ENCODE measurements at places on chromosomes 13 and 19.
A peak's percentile ranks its signal among the peaks of the same experiment; 100 is the strongest.

GRCh38 chr19:41748012-41748411 lies 7.3 kb upstream of the CEACAM6 start:
- DNase-seq, result no peak

DNA sequence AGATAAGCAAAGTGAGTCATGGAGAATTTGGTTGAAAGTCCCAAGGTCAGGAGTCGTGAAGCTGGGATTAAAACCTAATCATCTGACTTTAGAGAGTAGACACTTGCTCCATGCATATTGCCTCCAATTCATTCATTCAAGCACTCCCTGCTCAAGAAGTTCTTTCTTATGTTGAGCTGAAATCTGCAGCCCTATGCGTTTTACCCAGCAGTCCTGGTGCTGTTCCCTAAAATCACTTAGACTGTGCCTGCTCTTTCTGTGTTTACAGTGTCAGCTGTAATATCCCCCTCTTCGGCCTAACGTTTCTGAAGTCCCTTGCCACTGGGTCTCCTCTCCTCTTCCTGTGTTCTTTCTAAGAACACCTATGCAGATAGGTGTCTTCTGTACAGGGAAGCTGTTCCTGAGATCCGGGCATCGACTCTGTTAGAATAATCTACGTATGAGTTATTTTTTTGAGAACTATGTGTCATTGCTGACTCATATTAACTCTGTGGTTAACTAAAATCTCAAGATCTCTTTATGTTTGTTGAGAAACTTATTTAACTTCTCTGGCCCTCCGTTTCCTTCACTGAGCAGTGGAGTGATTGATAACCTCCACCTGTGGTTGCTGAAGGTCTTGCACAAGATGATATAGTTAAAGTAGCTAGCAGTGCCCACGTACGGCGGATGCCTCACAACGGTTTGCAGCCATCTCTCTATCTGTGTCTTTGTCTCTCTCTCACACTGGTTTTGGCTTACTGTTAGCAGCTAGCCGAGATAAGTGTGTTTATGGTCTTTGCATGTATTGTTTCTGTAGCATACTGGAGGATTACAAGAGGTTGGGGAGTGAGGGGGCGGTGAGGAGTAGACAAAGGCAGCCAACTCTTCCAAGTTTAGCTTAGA lies 4.7 kb downstream of the ALOX5AP start:
- peak; percentile 77 for DNase-seq

GRCh38 chr13:25967144-25967543 lies 84.7 kb downstream of the SHISA2 start:
- DNase-seq, result no peak

GRCh38 chr19:12912571-12912970 lies 6.5 kb downstream of the SYCE2 start:
- DNase-seq, result no peak

GRCh38 chr13:37576601-37577000 lies 22.0 kb downstream of the POSTN start:
- DNase-seq, result no peak

- peak; percentile 15 for DNase-seq
These were observed 74.2 kb upstream of the RFC3 start for GRCh38 chr13:33743438-33744368.

DNA sequence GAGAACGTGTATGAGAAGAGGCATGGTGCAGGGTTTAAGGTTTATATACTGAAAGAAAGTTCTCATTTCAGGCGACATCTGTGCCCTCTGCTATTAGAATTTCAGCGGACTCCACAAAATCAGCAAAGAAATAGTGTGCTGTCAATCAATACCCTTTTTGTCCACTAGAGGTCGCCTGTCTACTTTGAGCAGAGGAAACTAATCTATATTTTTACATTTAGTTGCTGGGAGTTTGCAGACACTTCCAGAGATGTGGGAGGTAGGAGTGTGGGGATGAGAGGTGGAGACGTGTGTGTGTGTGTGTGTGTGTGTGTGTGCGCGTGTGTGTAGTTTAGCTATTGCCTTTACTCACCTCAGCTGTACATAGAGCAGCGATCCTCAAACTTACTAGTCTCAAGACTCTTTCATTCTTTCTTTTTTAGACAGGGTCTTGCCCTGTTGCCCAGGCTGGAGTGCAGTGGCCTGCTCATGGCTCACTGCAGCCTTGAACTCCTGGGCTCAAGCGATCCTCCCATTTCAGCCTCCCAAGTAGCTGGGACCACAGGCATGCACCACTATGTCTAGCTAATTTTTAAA lies 9.7 kb downstream of the INAFM1 start:
- DNase-seq, result peak; percentile 48

GRCh38 chr19:33392341-33393285 lies 19.1 kb downstream of the CEBPG start:
- DNase-seq, result no peak

DNA sequence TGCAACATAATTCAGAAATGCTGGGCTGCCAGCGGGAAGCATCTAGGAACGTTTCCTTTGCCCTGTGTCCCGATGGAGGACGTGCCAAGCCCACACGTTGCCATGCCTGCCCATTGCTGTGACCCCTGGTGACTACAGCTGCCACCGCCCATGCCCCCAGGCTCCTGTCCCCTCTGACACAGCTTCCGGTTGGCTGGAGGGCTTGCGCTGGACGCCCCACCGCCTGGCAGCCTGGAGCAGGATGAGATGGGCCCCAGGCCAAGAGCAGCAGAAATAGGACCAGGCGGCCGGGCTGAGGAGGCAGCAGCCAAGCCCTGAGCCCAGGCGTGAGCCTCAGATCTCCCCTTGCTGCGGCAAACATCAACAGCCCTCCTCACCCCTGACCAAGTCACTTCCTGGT lies 125.9 kb downstream of the COL4A2 start:
- no peak for DNase-seq

GRCh38 chr19:28839455-28839854 lies 373.5 kb downstream of the UQCRFS1 start:
- no peak for DNase-seq

DNA sequence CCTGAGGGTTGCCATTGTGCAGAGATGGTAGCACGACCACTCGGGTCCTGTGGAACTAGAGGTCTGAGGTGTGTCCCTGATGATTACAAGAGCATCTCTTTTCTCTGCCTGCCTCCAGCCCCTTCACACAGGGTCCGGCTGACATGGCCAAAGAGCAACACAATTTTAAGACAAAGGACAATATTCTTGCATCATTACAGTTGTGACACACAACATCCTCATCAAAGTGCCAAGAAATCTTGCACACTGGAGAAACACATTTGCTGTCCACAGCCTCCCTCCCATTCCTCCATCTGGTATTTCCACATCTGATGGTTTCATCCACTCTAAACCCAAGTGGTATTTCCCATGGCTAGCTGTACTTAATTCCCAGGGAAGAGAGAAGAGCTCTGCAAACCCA lies 12.8 kb downstream of the COL4A1 start:
- no peak for DNase-seq

DNA sequence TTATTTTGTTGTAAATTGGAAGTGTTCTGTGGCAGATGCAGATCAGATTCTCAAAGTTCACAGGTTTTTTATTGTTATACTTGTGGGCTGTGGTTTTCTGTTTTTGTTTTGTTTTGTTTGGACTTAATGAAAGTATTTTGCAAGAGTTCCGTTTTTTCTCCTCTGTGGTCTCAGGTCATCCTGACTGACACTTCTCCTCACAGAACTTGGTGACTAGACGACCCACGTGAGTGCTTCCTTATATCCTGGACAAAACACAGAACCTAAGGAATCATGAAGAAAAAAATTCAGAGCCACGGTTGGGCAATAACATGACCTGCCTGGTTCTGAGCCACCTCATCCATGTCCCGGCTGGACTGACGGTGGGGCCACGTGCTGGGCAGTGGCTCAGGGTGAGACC lies 2.5 kb upstream of the RFPL4AL1 start:
- DNase-seq, result no peak

GRCh38 chr19:50204811-50205675 lies 1.6 kb downstream of the MYH14 start:
- no peak for DNase-seq

- DNase-seq, result no peak
These were observed 76.9 kb downstream of the LRCH1 start for GRCh38 chr13:46629811-46630413.

GRCh38 chr19:11092181-11092538 lies 2.9 kb downstream of the LDLR start:
- peak; percentile 85 for DNase-seq

DNA sequence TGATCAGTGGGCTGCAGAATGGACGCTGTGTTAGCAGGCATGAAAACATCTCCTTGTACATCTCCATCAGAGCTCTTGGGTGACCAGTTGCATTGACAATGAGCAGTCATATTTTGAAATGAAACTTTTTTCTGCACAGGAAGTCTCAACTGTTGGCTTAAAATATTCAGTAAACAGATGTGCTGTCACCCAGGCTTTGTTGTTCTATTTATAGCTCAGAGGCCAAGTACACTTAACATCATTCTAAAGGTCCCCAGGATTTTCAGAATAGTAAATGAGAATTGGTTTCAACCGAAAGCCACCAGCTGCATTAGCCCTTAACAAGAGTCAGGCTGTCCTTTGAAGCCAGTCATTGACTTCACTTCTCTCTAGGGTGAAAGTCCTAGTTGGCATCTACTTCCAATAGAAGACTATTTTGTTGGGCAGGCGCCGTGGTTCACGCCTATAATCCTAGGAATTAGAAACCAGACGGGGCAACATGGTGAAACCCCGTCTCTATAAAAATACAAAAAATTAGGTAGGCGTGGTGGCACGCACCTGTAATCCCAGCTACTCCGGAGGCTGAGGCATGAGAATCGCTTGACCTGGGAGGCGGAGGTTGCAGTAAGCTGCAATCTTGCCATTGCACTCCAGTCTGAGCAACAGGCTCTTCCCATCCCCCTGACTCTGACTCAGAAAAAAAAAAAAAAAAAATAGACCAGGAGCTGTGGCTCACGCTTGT lies 7.9 kb upstream of the PDE4A start:
- DNase-seq, result no peak

- peak; percentile 20 for DNase-seq
These were observed 16.4 kb downstream of the ZNF574 start for GRCh38 chr19:42092350-42092749.

GRCh38 chr19:3547767-3548282 lies 8.9 kb downstream of the TEKTIP1 start:
- DNase-seq, result no peak

- DNase-seq, result no peak
These were observed 22.5 kb downstream of the OR10H4 start for GRCh38 chr19:15971224-15971780.

GRCh38 chr19:30546332-30546731 lies 174.1 kb downstream of the ZNF536 start:
- DNase-seq, result no peak

DNA sequence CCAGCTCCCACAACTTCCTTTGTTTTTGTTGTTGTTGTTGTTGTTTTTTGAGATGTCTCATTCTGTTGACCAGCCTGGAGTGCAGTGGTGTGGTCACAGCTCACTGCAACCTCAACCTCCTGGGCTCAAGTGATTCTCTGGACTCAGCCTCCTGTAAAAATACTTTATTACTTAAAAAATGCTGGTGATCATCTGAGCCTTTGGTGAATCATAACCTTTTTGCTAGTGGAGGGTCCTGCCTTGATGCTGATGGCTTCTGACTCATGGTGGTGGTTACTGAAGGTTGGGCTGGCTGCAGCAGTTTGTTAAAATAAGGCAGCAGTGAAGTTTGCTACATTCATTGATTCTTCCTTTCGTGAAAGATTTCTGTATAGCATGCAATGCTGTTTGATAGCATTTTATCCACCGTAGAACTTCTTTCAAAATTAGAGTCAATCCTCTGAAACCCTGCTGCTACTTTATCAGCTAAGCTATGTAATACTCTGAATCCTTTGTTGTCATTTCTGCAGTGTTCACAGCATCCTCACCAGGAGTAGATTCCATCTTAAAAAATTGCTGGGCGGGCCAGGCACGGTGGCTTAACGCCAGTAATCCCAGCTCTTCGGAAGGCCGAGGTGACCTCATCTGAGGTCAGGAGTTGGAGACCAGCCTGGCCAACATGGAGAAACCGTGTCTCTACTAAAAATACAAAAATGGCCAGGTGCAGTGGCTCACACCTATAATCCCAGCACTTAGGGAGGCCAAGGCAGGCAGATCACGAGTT lies 18.0 kb downstream of the ARHGAP35 start:
- DNase-seq, result no peak

- DNase-seq, result no peak
These were observed 514.5 kb downstream of the IRS2 start for GRCh38 chr13:109271555-109272541.
